AML-193 (cell line): ENCODE measurements at places on chromosomes 2 and 18.

DNA sequence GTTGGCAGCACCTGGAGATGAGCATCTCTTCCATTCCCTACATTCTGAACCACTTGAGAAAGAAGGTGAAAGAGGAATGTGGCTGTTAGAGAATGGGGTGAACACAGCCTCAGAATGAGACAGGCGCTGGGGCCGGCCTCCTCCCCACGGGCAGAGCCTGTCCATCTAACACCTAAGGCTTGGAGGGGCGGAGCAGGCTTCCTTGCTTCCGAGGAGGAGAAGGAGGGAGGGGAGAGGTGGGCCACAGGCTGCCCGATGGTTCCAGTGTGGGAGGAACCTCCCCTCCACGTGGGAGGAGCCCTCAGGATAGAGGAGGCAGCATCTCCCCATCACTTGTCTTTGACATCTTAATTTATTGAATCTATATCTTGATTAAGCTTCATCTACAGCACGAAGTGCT is 68.6 kb downstream of the CIB4 start:
- no peak for DNase-seq

- DNase-seq, result no peak
Measured at GRCh38 chr2:241109210-241110088, 7.4 kb upstream of the MTERF4 start.

GRCh38 chr18:75810961-75811551 is 383.6 kb upstream of the SMIM21 start:
- no peak for DNase-seq

DNA sequence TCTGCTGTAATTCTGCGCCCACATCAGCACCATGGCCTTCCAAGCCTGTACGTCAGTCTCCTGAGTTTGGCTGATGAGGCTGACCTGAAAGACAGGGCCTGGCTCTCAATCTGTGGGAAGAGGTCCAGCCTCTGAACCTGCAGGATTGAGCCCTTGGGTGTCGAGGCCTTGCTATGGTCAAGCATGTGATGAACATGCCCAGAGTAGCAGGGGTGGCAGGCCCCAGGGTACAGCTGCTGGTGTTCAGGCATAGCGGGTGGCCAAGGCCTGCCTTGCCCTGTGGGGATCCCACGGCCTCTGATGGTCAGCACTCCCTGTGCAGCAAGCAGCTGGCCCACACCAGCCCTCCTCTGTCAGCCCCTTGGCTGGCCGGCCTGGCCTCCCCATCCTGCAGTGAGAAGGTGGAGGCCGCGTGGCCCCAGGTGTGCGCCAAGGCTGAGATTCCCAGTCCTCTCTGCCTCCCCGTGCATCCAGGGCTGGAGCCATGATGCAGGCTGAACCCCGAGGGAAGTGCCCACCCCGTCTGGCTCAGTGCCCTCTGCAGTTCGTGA is 298.4 kb downstream of the NDUFA10 start:
- no peak for DNase-seq

DNA sequence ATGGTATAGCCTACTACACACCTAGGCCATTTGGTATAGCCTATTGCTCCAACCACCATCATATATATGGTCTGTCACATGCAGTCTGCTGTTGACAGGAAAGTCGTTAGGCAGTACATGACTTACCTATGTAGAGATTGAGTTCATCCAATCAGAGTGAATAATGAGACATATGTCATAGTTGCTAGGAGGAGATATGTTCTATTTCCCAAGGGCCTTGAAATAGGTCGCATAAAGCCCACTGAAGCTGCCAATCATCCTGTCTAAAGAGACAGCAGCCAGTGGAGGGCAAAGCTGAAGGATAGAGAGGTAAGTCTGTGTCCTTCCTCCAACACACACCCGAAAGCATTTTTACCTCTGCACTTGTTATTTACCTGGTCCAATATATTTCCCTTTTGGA is 263.4 kb downstream of the PTPRM start:
- DNase-seq, result peak; percentile 3

DNA sequence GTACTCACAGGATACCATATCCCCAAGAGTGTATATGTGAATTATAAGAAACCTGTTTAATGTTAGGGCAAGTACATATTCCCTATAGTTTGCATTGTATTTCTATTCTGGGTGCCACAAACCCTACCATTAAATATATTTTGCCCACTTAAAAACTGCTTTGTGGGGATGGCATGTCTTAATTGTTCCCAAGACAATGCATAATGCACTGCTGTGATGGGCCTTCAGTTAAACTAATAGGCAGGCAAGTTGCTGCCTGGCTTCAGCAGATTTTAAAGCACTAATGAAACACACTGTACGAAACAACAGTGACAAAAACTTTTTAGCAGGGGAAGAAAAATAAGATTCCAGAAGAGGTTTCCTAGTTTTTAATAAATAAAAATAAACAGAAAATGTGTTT is 104.8 kb upstream of the VRK2 start:
- DNase-seq, result no peak

- DNase-seq, result no peak
Measured at GRCh38 chr2:106977717-106978116, 91.8 kb upstream of the ST6GAL2 start.

- no peak for DNase-seq
Measured at GRCh38 chr2:46683541-46683940, 204.2 kb downstream of the TMEM247 start.

DNA sequence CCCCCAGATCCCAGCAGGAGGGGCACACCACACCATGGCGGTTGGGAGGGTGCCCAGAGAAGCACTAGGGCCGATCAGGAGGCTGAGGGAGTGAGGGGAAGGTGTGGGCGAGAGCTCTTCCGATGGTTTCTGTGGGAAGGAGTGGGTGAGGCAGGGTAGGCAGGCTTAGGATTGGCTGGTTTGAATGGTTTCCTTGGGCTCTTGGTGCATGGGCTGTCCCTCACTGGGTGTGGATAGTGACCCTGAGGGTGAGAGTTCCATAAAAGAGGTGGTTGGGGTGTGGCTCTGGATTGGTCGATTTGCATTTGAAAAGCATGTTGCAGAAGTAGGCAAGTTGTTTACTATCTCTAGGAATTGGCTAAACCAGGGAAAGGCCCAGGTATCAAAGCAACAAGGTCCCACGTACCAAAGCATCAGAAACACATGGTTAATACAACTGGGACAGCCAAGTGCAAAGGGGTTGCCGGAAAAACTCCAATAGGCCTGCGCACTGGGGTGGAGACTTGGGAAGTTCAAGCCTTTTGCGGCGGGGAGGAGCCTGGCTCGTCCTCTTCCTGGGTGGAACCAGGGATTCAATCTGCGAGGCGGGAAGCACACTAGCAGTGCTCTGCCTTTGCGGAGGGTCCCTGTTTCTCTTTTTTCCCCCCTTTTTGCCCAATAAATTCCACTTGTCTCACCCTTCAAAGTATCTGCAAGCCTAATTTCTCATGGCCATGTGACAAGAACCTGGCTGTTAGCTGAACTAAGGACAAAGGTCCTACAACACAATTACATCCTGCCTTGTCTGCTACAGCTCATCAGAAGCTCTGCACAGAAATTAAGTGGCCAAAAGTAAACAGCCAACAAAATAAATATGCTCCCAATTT is 43.2 kb downstream of the IL1R2 start:
- no peak for DNase-seq

- no peak for DNase-seq
Measured at GRCh38 chr2:209121691-209122090, 302.2 kb upstream of the MAP2 start.

DNA sequence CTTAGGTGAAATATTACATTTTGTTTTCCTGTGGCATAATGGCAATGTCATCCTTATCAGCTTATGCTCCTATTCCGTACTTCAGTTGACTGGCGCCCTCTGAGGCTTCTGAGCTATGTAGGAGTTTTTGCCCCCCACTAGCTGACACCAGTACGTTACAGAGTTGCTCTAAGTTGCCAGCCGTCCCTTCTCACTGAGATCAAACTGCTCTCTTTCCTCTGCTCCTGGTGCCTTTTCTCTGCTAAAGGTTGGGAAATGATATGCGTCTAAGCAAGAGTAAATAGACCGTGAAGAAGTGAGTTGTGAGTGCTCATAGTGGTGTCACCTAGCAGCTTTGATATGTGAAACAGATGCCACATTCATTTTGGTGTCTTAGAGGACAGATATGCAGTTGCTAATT is 99.2 kb downstream of the RAPGEF4 start:
- no peak for DNase-seq

DNA sequence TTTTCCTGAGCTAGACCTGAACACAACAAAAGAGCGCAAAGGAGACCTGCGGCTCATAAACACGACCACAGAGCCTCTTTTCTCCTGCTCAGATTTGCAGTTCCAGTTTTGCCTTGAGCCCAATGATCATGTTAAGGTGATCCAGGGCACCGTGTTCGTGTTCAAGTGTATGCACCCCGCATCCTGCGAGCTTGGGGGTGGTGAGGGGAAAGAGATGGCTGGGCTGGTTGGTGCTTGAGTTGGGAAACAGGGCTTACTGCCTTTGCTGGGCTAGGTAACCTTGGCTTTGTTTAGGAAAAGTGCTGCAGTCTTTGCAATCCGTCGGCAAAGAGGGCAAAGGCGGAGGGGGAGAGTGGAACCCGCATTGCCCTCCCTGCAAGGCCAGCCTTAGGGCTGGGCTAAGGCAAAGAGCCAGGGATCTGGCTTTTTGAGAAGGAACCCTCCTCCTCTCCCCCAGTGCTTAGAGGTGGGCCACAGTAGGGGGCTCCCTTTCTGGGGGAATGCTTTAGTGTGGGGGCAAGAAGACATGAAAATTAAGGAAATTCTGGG is 1.3 kb downstream of the HOXD10 start:
- DNase-seq, result no peak

DNA sequence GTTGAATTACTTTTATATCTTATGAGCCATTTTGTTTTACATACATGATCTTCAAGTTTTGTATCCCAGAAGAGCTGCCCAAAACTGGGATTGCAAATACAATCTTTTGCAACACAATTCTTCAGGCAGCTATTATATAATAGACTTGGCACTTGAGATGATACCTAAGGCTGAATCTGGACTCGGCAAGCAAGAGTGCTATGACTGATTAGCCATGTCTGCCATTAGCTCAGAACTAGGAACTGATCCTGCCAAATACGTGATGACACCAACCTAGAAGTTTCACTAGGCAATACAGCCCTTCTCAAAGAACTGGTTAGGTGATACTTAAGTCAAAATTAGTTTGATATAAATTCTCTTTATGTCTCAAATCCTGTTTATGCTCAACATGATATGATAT is 619.6 kb downstream of the CPS1 start:
- no peak for DNase-seq

DNA sequence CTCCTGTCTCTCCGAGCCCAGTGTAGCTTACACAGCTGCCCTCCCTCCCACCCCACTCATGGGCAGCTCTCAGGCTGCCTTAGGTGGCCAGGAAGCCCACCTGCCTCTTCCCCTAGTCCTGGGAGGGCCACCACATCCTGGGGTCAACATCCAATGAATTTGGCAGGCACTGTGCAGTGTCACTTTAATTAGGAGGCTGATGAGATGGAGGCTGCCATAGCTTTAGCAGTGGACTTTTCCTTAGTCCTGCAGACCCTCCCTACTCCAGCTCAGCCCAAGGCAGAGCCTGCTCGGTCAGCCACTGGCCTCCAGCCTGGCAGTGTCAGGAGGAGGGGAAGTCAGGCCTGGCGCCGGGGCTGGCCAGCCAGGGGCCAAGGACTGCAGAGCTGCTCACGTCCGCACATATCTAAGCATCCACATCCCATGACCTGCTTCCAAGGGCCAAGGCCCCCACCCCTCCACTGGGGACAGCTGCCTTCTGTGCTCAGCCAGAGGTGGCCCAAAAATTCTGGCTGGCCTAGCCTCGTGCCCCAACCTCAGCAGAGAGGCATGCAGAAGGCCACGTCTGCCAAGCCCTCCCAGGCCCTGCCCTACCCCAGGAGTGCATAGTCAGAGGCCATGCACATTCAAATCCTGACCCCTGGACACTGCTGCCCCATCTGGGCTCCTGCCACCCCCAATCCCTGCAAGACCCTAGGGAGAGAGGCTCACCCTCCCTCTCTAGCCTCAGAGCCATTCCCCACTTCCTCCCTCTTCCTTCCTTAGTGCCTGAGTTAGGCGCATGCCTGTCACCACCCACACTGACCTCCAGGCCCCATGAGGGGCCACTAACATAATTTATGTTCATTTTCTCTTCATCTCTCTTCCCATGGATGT is 33.1 kb downstream of the ADRA2B start:
- no peak for DNase-seq

GRCh38 chr18:55743736-55744135 is 155.7 kb upstream of the TCF4 start:
- DNase-seq, result no peak

- DNase-seq, result no peak
Measured at GRCh38 chr2:200966770-200967169, 3.3 kb upstream of the ORC2 start.

- DNase-seq, result no peak
Measured at GRCh38 chr2:49296107-49296867, 142.0 kb upstream of the FSHR start.

- DNase-seq, result no peak
Measured at GRCh38 chr2:144443837-144444817, 75.8 kb downstream of the ZEB2 start.

DNA sequence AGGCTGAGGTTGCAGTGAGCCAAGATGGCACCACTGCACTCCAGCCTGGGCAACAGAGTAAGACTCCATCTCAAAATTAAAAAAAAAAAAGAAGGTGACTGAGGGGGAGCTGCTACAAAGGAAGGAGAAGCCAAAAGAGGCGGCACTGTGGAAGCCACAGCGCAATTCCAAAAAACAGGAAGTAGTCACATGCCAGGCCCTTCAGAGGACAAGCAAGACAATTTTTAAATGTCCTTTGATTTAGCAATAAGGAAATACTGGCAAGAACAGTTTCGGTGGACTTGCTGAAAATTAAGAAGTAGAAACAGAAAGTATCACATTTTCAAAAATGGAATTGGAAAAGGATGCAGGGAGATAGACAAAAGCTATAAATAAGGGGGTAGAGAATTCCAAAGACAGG is 122.8 kb downstream of the OSBPL1A start:
- DNase-seq, result no peak

DNA sequence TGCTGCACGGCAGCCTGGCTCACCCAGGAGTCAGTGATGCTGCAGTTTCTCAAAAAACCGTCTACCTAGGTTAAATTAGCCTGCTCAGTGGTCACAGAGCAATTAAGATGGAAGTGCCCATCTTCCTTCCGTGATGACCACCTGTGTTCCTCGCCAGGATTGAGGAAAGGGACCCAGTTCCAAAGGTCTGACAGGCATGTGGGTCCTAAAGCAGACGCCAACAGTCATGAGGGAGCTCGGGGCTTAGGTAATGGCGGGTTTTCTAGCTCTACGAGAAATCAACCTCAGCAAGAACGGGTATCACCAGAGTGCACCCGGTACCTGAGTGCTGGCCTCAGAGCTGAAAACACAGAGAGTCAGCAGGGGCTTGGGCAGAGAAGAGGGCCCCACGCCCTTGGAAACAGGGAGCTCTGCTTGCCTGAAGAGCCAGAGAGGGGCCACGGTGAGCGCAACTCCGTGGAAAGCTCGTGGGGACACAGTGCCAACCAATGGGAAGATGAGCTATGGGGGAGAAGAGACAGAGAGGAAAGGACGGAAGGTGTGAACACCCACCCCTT is 34.3 kb upstream of the DNMT3A start:
- no peak for DNase-seq

GRCh38 chr2:27315122-27315521 is 6.9 kb upstream of the UCN start:
- no peak for DNase-seq

GRCh38 chr18:35121531-35121930 is 80.3 kb downstream of the MAPRE2 start:
- no peak for DNase-seq
